Stimulated activated CD4-positive, alpha-beta T cell treated with anti-CD3 and anti-CD28 coated beads, Interleukin-1b, Interleukin-23, amount 100 ng/mL, for 1 hour (primary cell): ENCODE measurements at places on chromosomes 11 and 22.

GRCh38 chr11:33445761-33446161 lies 188.6 kb downstream of the HIPK3 start:
- DNase-seq = no peak

- no peak for DNase-seq
Observed at GRCh38 chr11:7982582-7983119, 4.5 kb upstream of the EIF3F start.

- DNase-seq = no peak
Observed at GRCh38 chr22:24450610-24451009, 23.2 kb downstream of the ADORA2A start.

GRCh38 chr11:119188067-119188466 lies 2.8 kb downstream of the NHERF4 start:
- no peak for DNase-seq

GRCh38 chr11:107621081-107621480 lies 30.1 kb downstream of the ELMOD1 start:
- no peak for DNase-seq

DNA sequence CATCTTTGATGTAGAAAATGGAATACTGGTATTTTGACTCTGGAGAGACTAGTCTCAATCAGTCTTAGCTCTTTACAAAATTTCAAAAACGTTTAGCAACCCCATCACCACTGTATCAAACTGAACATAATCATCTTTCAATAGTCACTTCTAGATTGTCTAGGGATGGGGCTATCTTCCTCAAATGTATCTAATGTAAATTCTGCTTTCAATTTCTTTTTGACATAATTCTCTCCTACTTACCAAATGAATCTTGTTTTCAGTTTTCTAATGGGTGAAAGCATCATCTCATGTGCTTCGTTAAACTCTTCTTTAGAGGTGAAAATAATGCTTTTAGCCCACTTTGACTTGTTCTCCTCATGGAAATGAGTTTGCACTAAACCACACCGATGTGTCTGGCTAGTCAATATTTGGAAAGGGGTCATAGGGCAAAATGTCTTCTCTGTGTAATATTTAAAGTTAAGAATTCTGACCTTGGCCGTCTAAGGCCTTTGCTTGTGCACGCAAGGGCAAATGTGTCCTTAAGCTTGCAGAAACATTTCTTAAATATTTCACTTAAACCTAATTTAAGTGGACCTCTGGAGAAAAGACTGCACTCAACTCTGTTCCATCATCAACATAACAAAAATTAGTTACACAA lies 5.2 kb downstream of the SIK3 start:
- no peak for DNase-seq

DNA sequence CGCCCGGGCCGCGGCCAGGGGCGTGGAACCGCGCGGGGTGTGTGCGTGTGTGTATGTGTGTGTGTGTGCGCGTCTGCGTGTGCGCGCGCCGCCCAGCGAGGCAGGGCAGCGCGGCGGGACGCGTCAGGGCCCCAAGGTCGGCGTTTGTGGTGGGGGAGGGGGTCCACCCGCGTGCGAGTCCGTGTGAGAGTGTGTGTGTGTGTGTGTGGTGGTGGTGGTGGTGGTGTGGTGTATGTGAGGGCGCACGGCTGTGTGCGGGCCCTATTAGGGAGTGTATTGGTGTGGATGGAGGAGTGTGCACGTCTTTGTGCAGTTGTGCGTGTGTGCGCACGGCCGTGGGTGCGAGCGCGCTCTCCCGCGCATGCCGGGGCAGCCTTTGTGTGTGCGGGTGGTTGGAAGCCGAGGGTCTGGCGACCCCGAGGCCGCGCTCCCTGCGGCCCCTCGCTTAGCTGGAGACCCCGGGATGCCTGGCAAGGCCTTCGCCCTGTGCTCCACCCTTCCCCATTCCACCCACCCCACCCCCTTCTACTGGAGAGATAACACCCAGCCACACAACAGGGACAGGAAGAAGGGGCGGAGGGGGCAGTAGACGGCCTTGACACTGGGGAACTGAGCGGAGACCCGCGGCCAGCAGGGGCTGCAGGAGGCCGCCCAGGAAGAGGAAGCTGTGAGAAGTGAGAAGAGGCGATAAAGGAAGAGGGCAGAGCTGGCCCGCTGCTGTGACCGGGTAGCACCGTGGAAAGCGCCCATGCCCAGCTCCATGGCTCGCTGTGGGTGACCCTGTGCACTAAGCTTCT lies 528 bp upstream of the ARRB1 start:
- DNase-seq = no peak

DNA sequence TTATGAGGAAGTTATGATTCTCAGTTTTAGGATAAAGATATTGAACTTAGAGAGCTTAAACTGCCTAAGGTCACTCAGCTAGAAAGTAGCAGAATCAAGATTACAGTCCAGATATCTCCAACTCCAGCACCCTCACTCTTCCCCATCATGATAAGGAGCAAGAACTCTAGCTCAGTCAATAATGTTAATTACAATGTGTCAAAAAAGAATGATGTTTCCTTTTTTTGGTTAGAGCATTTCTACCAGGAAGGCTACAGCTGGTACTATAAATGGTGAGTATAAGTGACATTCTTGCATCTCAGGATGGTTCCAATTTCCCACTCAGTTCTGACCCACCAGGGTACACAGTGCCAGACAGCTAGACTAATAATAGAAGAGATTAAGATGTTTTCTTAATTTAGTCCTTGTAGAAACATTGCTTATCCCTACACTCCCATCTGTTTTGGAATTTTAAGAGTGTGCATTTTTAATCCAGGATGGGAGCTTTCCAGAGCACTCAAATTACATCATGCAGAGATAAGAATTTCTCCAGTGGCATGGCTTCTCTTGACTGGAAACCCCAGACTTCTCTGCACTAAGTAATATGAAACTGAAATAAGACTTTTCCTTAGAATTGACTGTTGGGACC lies 21.6 kb upstream of the BBOX1 start:
- DNase-seq = no peak

- DNase-seq = no peak
Observed at GRCh38 chr11:119545978-119546915, 123.3 kb upstream of the THY1 start.

- DNase-seq = no peak
Observed at GRCh38 chr11:64842851-64843685, 1.4 kb downstream of the CDC42BPG start.

- no peak for DNase-seq
Observed at GRCh38 chr22:20867179-20868024, 8.6 kb downstream of the SNAP29 start.

- no peak for DNase-seq
Observed at GRCh38 chr11:75339685-75340409, 11.6 kb downstream of the ARRB1 start.

DNA sequence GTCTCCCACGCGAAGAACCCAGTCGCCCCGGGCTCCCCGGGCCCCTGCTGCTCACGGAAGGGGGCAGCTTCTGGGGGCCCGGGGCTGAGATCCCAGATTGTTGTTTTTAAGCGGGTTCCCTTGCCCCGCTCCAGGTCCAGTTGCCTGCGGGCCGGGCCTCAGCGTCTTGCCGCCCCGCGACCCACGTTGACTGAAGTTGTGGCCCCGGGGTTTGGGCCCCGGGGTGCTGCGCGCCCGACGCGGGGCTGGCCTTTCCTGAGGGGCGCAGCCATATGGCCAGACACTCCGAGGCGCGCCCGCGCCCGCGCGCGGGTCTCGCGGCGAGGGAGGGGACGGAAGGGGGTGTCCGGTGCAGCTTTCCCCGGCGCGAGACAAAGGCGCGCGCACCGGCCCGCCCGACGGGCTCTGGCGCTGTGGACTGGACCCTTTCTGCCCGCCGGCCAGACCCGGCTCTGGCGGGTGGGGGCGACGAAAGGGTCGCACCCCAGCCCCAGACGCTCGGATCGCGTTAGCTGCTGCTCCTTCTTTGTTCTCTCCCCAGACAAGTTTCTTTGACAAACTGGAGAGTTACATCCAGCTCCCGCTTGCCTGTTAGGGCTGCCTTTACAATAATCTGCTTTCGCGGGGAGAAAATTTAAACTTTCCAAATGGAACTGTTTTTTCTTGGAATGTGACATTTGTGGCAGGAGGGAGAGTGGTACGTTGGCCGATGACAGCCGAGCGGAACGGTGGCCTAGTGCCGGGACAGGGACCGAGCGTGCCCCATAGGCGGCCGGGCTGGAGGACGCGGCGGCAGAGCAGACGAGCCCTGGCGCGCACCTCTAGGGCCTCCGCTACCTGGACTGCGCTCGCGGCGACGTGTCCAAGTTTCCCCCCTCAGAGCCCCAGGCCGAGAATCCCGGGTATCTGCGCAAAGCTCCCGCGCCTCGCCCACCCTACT lies 716 bp downstream of the AMOTL1 start:
- no peak for DNase-seq

GRCh38 chr11:132142554-132142953 lies 772.1 kb downstream of the NTM start:
- no peak for DNase-seq

DNA sequence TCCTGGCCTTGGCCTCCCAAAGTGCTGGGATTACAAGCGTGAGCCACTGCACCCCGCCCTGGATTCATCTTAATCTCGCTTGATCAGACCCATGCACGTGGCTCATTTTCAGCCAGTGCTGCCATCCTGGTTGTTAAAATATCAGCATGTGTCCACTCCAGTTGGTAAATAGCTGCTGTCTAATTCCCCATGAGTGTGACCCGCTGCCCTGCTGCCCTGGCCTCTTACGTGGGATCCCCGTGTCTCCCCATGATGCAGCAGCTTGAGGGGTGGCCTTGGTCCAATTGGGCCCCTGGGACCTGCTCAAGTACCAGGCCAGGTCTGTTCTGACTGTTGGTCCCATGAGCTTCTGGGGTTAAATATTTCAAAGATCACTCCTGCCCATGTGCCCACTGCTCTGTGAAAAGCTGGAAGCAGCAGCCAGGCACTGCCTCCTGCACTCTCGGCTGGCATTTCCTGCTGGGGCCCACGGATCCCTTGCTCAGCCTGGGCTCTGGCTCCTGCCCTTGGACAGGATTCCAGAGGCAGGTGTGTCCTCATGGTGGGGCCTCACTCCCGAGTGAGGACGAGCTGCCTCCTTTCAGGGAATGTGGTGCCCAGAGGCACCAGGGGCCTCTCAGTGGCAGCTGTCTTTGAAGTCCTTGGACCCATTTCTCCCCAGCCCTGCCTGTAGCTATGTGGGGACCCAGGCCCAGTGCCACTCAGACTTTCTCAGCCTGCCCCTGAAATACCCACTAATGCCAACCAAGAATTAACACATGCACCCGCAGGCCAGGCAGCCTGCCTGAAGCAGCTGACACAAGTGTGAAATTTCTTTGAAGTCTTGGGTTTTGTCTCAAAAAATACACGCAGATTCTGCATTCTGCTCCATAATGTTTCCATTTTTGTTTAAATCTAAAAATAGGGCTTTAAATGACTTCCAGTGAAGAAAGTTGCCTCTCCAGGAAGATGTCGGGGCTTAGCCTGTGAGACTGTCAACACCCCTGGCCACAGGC lies 38.1 kb upstream of the PRDM11 start:
- DNase-seq = no peak

DNA sequence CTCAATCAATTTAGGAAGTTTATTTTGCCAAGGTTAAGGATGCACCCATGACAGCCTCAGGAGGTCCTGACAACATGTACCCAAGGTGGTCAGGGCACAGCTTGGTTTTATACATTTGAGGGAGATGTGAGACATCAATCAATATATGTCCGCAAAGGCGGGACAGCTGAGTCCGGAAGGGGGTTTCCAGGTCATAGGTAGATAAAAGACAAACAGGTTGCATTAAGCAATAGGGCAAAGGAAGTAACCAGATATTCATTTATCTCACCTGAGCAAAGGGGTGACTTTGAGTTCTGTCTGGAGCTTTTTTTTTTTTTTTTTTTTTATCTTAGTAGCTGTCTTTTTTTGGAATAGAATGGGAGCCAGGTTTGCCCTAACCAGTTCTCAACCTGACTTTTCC lies 2.0 kb upstream of the TRIM34 start:
- no peak for DNase-seq

GRCh38 chr11:74011360-74012073 lies 2.6 kb upstream of the UCP3 start:
- DNase-seq = no peak

GRCh38 chr22:31947296-31947695 lies 3.0 kb downstream of the YWHAH start:
- no peak for DNase-seq

DNA sequence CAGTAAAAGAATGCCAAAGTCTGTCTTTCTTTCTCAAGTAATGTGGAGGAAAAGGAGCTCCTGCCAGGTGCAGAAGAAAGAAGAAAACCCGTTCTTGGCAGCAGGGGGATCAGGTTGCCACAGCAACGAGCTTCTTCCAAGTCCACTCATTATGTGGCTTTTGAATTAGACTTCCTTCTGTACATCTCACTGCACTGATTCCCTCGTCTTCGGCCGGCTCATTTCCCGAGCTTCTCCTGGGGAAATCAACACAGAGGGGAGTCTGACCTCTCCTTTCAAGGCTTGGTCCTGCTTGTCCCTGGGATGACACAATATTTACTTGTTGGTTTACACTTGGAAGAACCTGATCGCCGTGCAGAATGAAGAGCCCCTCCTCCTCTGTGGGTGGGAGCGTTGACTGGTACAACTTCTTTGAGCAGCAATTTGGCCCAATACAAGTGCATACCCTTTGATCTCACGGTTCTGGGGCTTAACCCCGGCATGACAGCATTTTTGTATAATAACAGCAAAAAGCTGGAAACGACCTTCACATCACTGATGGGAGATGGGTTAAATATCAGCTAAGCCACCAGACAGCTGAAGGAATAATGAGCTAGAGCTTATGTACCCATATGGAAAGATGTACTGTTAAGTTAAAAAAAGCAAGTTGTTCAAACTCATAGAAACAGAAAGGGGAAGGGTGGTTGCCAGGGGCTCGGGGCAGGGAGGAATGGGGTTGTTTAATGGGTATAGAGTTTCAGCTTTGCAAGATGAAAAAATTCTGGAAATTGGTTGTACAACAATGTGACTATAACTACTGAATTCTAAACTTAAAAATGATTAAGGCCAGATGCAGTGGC lies 35.4 kb downstream of the MCHR1 start:
- DNase-seq = no peak

GRCh38 chr11:3642071-3642951 lies 519 bp upstream of the ART5 start:
- peak; percentile 47 for DNase-seq
